GM03348 (cell line): ENCODE measurements at places on chromosomes 6 and 20.

DNA sequence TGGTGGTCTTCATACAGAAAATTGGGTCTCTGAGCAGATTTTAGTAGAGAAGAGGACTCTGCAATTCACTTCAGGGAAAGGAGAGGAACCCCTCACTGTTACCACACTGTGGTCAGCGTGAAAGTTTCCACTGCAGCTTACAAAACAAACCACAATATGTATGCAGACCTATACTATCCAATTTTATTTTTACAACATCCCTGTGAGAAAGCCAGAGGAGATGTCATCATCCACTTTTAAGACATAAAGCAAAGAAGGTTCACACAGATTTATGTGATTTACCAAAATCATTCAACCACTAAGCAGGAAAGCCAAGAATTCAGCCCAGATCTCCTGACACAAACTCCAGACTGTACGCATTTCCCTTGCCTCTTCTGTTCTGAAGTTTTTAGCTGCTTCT lies 442.4 kb downstream of the FRK start:
- no peak for DNase-seq

- DNase-seq = no peak
Observed at GRCh38 chr6:69390125-69390524, 406.7 kb downstream of the LMBRD1 start.

DNA sequence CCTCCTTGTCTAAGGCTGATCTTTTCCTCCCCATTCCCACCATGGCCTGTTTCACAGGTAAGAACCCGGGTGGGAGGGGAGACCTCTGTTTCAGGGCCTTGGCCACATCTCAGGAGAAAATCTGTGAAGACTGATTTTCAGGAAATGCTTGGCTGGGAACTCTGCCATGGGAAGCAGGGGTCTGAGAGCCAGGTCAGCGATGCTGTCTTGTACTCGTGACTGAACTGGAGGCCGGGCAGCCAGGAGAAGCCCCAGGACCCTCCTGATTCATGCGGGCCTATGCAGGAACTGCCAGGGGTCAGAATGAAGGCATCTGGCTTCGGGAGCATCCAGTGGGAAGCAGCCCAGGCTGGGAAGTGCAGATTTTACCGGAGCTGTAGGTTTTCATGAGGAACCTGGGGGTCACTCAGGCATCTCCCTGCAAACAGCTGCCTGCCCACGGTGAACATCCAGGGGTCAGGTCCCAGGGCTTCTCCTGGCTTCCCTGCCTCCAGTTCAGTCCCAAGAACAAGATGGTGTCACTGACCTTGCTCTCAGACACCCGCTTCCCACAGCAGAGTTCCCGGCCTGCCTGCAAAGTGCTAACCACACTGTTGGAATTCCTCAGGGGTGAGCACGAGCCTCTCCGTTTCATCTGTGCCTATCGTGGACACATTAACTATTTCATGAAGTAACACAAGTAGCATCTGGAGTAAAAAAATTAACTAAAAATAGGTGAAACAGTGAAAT lies 90.2 kb upstream of the SULF2 start:
- no peak for DNase-seq

GRCh38 chr20:62354031-62354808 lies 12.9 kb downstream of the LAMA5 start:
- DNase-seq = no peak

DNA sequence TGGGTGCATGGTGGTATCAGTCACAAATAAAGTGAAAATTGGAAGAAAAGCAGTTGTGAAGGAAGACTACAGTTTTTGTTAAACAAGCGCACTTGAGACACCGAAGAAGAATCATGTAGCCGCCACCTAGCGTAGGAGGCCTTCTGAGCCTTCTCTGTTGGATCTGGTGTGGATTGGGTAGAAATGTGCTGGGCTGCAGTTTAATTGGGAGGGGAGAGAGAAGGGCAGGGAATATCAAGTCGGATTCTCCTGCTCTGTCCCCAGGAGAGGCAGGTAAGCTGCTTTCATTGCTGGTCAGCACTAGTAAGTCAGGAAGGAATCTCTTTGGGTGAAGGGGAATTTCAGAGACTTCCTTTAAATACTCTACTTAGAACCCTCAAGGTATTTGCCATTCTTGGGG lies 1.2 kb upstream of the FABP7 start:
- no peak for DNase-seq

DNA sequence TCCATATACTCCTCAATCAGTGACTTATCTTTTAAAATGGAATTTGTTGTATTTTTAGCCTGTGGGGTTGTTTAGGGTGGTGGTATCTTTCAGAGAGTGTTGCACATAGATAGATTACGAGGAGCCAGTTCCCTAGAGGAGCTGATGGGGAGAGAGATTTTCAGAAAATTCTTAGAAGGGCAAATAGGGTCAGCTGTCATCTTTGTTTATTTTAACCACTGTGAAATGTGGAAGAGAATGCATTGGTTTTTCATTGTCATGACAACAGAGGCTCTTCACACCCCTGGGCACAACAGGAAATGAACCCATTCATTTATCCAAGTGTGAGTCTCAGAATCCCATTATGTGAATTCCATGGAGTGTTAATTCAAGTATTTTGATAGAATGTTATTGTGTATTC lies 188.4 kb downstream of the JARID2 start:
- no peak for DNase-seq
